Activated CD4-positive, alpha-beta memory T cell treated with anti-CD3 and anti-CD28 coated beads, Interleukin-2, amount 10 ng/mL, durations not matched to agents 7 days and 5 days (primary cell): ENCODE measurements at places on chromosomes 6 and 20.
A peak's percentile ranks its signal among the peaks of the same experiment; 100 is the strongest.

- no peak for DNase-seq
These were observed 13.7 kb downstream of the MAS1 start for GRCh38 chr6:159904497-159904911.

GRCh38 chr6:37520926-37521325, 21.2 kb upstream of the CCDC167 start:
- no peak for DNase-seq

DNA sequence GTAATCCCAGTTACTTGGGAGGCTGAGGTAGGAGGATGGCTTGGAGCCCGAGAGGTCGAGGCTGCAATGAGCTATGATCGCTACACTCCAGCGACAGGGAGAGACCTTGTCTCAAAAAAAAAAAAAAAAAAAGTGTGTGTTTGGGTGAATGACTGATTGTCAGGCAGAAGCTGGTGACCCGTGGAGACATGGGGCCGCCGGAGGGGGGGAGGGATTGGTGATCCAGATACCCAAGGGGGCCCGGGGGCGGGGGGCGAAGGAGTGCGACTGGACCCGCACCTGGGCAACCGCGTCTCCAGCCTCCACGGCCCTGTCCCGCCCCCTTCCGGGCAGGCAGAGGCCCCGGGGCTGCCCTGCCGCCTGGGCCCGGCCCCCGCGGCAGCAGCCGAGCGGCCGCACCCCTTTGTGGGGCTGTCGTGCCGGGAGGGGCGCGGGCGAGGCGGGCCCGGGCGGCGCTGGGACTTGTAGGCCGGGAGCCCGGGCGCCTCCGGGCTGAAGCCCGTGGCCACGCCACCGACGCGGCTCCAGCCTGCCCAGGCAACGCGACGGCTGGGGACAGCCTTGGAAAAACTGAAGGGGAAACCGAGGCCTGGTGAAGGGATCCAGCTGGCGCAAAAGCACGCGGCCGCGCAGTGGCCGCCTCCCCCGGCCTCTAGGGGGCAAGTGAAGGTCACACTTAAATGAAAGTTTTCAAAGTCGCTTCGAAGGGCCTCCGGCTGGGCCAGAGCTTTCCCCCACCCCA, 2.1 kb upstream of the RBM38 start:
- peak; percentile 67 for DNase-seq

DNA sequence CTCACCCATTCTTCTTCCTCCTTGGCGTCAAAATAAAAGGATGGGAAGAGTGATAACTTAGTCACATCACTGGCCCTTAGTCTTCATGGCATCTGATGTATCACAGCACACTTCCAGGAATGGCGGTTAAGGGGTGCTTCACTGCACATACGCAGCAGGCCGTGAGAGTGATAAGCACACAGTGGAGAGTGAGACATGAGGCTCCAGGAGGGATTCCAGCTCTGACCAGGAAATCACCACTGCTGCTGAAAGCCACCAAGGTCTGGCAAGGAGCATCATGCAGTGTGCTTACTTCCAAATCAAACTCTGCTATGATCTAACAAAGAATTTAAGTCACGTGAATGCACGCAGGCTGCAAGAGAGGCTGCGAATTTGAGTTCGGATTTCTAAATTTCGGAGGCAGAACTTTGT, 62.4 kb downstream of the ARID1B start:
- DNase-seq: no peak

GRCh38 chr6:106745197-106745770, 115.9 kb downstream of the QRSL1 start:
- no peak for DNase-seq

DNA sequence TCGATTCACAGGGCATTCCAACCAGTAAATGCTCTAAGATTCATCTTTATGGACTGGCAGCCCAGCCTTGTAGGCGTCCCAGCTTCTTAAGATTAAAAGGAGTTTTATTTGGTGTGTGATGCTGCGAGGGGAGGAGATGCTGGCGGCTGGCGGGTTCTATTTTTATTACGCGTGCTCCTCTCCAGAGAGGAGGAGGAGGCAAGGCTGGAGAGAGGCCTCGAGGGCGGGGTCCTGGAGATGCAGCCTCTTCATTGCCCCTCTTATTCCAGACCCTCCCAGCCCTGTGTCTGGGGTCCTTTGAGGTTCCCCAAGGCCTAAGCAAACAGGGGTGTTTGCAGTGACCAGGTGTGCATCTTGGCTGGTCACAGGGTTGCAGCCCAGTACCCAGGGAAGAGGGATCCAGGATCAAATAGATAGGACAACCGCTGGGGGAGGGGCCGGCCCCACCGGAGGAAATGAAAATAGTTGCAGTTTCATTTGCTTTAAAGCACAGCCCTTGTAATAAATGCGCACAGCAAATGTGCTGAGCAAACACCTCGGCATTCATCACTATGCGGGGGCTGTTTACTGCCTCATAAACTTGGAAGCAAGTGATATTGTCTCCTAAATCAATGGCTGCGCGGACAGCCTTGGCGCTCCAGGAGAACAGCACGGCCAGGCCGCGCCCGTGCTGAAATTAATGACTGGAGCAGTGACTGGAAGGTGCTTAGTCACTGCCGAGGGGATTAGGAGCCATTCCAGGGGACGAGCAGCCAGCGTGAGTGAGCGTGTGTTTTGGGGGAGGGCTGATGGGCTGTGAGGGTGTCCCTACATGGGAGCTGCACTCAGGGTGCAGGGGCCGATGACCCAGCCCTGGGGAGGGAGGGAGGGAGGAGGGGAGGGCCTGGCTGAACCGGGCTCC, 83.0 kb downstream of the TMEM242 start:
- no peak for DNase-seq
